ENCODE measurements at places on chromosomes 5 and 9.

- DNase-seq: no peak
Measured at GRCh38 chr5:102048940-102049339, 247.1 kb downstream of the SLCO4C1 start.

GRCh38 chr9:84136119-84136868, 155.7 kb downstream of the RMI1 start:
- peak; percentile 34 for DNase-seq

GRCh38 chr9:117644133-117644931, 59.9 kb upstream of the TLR4 start:
- DNase-seq: peak; percentile 85

GRCh38 chr5:39447059-39447458, 22.3 kb upstream of the DAB2 start:
- DNase-seq: no peak

GRCh38 chr9:69180670-69181069, 6.6 kb downstream of the TJP2 start:
- peak; percentile 99 for DNase-seq

DNA sequence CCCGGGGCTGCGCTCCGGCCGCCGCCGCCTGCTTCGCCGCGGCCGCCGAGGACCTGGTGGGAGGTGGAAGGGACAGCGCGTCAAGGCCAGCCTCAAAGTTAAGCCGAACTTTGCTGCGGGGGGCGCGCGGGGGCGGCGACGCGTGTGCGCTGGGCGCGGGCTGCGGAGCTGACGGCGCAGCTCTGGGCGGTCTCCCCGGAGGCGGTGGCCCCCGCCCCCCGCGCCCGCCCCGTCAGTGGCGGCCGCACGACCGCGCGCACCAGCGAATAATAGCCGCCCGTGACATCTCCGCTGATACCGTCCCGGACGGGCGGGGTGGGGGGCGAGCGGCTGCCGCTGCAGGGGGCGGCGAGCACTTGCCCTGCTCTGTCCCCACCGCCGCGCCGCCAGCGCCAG, 579 bp upstream of the FAM78A start:
- DNase-seq: peak; percentile 20

GRCh38 chr5:72172786-72173185, 65.5 kb downstream of the MAP1B start:
- no peak for DNase-seq

DNA sequence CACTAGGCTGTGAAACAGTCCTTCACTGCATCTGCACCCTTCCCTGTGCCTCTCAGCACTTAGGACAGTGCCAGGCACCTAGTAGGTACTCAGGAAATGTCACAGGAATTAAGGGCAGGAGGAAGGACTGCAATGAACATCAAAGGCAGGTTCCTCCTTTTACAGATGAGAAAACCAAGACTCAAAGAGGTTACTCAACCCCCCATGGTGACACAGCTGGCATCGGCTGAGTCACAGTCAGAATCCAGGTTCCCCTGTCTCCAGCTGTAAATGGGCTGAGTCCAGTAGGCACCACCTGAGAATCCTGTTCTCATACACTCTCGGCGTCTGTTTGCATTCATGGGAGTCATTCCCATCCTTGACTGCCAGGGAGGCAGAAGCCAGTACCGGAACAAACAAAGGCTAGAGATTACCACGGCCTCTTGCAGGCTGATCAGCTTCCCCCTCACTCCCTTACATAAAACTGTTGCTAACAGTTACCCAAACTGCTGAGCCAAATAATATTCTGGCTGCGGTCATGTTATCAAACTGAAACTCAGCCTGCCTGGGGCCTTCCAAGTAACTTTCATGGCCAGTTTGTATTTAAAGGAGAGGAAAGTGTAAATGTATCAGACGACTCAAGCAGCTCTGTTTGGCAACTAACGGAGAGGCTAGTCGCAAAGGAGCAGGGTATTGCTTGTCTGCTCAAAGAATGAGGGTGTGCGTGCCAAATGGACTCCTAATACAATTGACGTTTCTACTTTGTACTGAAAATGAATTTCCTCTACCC, 201.7 kb downstream of the PAPPA start:
- no peak for DNase-seq

- no peak for DNase-seq
Measured at GRCh38 chr9:33908749-33909148, 91.8 kb downstream of the UBE2R2 start.

- no peak for DNase-seq
Measured at GRCh38 chr5:125012727-125013451, 266.4 kb upstream of the ZNF608 start.

GRCh38 chr9:120913647-120914264, 12.8 kb downstream of the TRAF1 start:
- no peak for DNase-seq

DNA sequence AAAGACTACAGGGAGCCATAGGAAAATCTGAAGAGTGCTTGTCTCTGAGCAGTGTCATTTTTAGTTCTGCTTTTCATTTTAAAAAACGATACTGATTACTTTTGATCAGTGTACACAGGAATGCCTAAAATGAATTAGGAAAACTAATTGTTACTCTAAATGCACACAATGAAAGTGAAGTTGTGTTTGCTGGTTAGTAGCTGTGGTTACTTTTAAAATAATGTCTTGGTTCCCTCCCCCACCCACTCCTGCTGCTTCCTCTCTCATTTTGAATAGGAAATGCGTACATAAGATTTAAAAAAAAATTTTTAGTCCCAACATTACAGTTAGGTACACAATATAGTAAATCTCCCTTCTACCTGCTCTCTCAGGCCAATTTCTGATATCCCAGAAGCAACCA, 47.5 kb upstream of the PLPP1 start:
- peak; percentile 21 for DNase-seq

DNA sequence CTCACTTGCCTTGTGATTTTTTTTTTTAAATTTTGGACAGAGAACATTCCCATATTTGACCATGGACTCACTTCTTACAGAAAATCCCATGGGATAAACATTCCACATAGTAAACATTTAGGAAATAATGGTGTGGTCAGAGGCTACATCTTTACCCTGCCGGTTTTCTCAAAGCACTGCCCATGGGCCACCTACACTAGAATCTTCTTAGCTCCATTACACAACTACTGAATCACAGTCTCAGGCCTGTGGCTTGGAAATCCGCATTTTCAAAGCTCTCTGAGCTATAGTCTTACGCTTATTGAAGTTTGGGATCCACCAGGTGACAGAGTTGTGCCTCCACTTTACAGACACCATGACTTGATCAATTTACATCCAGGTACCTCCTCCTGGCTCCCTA, 39.4 kb downstream of the ALG2 start:
- no peak for DNase-seq
